ENCODE measurements at places on chromosomes 3 and 15. TPM values are rescaled to one million over a fixed set of nuclear protein-coding genes. Genes with fewer than 3 reads are reported as not detected.

DNA sequence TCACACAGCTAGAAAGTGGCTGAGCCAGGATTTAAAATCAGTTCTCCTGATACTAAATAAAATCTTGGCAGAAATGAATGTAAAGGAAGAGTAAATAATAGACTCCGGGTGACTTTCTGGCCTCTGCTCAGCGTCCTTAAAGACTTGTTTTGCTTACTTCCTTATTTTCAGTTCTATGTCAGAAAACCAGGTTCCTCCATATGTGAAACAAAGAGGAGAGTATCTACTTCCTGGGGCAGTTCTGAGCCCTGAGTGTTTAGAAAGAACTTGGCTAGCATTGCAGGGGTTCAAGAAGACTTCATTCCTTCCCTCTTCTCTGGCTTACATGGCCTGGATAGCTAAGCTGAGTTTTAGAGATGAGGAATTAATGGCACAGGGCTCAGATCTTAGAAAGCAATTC is 222.8 kb upstream of the TLE3 start:
- DNase-seq = no peak

DNA sequence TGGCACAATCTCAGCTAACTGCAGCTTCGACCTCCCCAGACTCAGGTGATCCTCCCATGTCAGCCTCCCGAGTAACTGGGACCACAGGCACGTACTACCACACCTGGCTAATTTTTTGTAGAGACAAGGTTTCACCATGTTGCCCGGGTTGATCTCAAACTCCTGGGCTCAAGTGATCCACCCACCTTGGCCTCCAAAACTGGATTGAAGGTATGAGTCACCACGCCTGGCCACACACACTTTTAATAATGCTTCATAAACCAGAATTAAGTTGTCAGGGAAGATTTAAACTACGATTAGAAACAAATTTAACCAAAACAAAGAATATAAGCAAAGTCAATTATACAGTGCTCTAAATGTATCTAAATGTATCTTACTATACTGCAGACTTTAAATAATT is 87.5 kb downstream of the LRRFIP2 start:
- DNase-seq = no peak

Gene ERICH6
- not detected for total RNA-seq

Gene CDHR4
- total RNA-seq = not detected

DNA sequence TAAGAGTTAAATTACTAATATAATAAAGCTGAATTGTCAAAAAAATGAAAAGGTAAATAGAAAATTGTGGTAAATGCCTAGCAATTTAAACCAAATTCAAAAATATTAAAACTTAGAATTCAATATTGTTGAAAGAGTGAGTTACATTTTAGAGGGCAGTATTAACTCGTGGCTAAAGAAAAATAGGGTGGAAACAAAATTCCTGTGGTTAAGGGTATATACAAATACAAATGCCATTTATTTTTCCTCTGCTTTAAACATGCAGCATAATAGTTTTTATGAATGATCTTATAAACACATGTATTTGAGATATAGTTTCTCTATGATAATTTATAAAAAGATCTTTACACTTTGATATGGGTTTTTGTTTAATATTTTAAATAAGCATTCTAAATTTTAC is 79.0 kb downstream of the NEDD4 start:
- no peak for DNase-seq

GRCh38 chr3:169668957-169669741 is 5.6 kb upstream of the MECOM start:
- peak; percentile 89 for DNase-seq

GRCh38 chr3:52351762-52352368 is 35.7 kb downstream of the DNAH1 start:
- peak; percentile 10 for DNase-seq

Measured in left ventricle myocardium superior (tissue), 1 donor.